ENCODE measurements at places on chromosomes 12 and 14.

- no peak for DNase-seq
Measured at GRCh38 chr12:12534166-12534866, 28.3 kb downstream of the DUSP16 start.

DNA sequence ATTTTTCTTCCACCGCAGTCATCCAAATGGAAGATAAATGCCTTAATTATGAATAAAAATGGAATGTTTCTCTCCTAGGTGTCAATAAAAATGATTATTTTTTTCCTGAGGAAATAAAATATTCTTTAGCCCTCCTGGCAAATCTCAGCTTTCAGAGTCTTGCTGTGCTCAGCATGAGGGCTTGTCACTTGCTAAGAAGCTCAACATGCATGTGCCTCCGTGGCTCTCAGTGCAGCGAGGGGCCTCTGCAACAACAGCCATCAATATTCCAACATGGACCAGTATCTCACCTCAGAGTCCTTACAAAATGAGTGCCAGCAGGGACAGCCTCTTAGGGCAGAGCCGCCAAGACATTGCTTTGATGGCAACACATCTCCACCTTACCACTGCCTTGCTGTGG lies 159.5 kb upstream of the TMPO start:
- DNase-seq: no peak

- DNase-seq: no peak
Measured at GRCh38 chr12:56931474-56931978, 2.7 kb downstream of the SDR9C7 start.

DNA sequence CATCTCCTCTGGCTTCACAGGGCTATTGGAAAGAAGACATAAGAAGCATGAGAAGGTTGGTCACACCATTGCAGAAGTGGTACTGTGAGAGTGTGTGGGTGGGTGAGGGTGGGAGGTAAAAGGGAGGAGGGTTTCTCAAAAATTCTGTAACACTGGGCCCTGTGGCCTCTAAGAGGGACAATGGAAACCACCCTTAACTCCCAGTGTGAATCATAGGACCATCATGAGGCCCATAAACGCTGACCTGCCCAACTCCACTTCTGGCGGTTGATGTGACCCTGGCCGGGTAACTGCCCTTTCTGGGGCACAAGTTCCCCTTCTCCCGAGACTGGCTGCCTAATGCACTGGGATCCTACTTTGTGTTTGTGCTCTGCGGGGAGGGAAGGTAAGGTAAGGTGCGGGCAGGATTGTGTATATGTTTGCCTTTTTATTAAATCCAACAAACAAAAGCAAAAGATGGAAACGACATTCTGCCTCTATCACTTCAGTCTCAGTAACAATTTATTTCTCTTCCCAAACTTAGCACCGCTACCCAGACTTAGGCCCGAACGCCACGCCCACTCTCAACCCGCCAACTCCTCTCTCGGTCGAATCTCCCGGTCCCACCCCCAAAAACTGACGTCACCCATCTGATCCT lies 551 bp downstream of the METTL1 start:
- DNase-seq: peak; percentile 53

GRCh38 chr14:103123634-103124500 lies 606 bp downstream of the TNFAIP2 start:
- DNase-seq: no peak

- DNase-seq: no peak
Measured at GRCh38 chr12:24135158-24135850, 185.8 kb upstream of the SOX5 start.

DNA sequence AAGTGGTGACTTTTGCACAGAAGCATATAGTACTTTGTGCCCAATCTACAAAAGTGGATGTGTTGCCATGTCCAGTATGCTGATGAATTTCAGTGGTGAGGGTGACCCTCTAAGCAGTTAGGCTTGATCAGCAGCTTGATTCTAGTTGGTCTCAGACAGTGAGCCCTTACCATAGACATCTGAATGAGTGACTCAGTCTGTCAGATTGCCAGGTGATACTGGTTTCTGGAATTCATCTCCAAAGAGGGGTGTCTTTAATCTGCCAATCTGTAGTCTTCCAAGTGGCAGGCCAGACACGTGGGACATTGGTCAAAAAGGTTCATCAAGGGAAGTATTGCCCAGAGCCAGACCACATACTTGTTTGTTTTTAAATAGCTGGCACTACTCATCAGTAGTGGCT lies 187.4 kb upstream of the SLC16A7 start:
- no peak for DNase-seq

GRCh38 chr12:2119266-2119665 lies 66.5 kb downstream of the CACNA1C start:
- DNase-seq: no peak

- DNase-seq: no peak
Measured at GRCh38 chr12:109304485-109304884, 4.6 kb downstream of the FOXN4 start.

- no peak for DNase-seq
Measured at GRCh38 chr12:130645751-130646150, 70.3 kb downstream of the RIMBP2 start.

DNA sequence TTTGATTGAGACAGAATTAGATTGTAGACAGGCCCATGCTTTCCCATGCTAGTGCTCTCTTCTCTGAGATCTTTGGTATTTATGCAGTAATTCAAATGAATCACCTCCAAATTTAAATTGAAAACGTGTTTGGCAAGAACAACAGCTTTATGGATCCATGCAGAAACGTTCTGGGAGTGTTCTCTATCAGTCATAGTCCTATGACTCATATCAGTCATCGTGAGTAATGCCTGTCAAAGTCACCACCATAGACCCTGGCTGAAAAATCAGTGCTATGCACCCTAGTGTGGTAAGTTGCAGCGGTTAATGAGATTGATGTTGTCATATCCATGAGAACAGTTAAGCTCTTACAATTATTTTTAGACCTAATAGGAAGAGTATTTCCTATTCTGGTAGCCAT lies 90.1 kb upstream of the FOXG1 start:
- no peak for DNase-seq

DNA sequence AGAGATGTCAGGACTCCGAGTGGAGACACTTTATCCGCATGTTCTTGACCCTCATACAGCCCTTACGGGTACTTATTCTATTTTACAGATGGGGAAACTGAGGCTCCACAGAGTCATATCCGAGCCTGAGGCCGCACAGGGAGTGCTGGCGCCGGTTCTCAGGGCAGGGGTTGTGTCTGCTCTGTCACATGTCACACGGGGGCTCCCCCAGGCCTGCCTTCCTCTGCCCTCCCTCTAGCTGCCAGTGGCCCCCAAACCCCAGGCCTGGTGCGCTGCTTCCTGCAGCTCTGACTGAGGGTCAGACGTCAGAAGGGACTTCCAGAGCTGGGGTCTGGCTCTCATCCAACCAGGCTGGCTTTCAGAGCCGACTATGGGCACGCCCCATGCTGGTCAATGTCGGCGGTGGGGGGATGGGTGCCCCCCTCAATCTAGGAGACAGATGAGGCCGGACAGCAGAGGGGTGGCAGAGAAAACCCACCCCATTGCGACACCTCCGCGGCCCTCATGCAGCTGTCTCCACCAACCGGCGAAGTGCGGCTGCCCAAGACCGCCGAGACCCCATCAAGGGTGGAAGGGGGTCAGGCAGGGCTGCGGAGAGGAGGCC lies 811 bp upstream of the INF2 start:
- no peak for DNase-seq

GRCh38 chr12:132018193-132018916 lies 68.6 kb downstream of the EP400 start:
- DNase-seq: no peak

DNA sequence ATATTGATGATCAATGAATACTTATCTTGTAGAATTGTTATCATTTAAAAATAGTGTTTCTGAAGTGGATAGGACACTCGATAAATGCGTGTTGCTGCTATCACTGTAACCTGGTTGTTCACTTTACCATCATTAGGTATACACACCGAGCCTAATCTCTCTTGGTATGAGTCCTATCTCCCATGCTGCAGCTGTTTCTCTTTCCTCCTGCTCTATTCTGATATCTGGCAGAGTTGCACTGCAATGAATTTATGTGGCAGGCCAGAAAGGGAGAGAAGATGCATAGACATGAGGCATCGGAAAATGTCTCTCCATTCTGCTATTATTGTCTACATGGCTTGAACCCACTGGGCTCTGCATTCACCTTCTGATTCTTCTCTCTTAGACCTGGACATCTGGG lies 26.7 kb downstream of the KCNK10 start:
- DNase-seq: no peak

DNA sequence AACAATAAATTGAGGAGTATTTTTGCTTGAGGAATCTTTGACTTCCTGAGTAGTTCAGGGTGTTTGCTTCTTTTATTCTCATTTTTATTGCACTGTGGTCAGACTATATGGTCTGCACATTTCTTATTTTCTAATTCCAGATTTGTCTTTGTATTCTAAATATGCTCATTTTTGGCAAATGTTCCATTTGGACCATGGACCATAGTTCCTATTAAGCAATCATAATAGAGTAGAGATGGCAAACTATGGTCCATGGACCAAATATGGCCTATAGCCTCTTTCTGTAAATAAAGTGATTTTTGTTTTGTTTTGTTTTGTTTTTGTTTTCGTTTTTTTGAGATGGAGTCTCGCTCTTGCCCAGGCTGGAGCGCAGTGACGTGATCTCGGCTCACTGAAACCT lies 2.1 kb downstream of the GPRC5A start:
- no peak for DNase-seq

DNA sequence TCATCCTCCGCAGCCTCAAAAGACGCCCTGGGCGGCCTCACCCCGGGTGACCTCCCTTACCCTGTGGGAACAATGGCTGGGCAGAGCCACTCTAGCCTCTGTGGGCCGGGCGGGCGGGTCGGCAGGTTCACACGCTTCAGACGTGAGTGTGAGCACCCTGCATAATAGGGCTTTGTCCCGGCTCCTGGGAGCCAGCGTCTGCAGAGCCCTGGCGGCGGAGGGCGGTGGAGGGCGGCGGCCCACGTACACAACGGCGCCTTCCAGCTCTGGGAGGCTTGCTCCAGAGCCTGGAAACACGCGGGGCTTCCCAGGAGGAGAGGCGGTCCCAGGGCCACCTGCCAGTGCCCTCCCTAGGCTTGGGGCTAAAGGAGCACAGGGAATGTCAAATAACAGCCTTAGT lies 205.6 kb downstream of the BCL11B start:
- no peak for DNase-seq

GRCh38 chr14:85601246-85601645 lies 71.3 kb downstream of the FLRT2 start:
- no peak for DNase-seq

GRCh38 chr14:104865631-104866441 lies 768 bp downstream of the CEP170B start:
- DNase-seq: no peak

DNA sequence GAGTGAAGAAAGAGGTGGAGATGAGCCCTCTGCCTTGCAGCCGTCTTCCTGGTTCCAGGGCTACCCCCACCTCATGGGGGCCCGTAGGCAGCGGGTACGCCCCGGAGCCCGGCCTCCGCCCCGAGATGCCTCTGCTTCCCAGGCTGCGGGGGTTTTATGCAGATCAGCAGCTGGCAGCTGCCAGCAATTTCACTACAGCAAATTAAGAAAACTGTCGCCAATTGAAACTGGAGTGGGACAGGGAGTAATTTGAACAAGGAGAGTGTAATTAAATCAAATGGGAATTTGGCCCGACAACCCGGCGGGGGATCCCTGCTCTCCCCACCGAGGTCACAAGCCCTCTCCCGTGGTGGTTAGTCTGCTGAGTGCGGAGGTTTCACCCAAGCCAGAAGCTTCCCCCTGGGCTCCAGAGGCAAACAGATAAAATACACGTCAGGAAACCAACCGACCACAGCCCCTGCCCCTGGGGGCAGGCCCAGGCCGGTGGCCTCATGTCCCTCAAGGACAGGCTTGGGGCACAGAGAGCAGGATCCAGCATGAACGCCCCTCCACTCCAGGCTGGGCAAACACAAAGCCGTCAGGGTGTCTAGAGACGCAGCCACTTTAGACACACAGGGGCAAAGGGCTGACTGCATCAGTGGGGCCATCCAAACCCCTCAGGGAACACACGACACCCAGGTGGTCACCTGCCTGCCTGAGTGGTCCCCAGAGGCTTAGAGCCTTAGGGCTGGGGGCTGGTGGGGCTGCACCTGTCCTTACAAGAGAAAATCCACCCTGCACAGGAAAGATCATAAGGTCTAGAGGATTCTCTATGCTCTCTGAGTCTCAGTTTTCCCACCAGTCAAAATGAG lies 53.8 kb downstream of the TESC start:
- no peak for DNase-seq

- DNase-seq: no peak
Measured at GRCh38 chr12:41019461-41019860, 168.7 kb upstream of the PDZRN4 start.

GRCh38 chr14:23641915-23642588 lies 5.9 kb downstream of the DHRS2 start:
- DNase-seq: no peak

DNA sequence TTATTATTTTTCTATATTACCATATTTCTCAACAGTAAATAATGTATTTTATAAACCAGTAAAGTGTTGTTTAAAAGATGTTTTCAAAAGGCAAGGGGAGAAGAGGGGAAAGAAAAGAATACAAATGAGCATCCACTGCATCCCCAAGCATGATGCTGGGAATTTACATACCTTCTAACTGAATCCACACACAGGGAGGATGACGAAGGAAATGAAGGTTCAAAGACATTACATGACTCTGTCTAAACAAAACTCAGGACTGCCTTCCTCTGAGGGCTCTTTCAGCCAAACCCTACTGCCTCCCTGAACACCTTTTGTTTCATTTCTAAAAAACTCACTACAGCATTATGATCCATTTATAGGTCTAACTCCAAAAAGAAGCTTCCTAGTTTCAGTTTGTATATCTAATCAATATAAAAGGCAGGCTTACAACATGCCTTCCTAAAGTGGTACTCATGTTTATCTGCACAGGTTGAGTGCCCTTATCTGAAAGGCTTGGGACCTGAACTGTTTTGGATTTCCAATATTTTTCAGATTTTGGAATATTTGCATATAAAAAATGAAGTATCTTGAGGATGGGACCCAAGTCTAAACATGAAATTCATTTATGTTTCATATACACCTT lies 30.3 kb downstream of the DICER1 start:
- DNase-seq: no peak

GRCh38 chr12:46843811-46844210 lies 18.0 kb upstream of the SLC38A4 start:
- DNase-seq: no peak

DNA sequence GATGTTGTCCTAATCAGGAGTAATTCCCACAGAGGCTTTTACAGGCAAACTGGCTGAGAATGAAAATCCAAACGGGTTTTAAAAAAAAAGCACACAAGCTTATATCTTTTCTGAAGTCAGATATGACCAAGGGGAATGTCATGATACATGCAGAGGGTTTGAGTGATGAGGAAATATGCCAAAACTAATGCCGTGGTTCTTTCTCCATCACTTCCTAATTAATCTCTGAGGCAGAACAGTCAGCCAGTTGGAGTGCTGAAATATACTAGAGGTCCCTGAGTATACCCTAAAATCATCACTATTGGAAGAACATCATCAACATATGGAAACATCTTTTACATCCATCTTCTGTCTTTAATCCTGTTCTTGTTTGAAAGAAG lies 160.8 kb upstream of the FAR2 start:
- DNase-seq: no peak

GRCh38 chr14:100669011-100669412 lies 57.7 kb upstream of the DLK1 start:
- no peak for DNase-seq

- no peak for DNase-seq
Measured at GRCh38 chr12:130617219-130617618, 98.9 kb downstream of the RIMBP2 start.

GRCh38 chr12:51307655-51308593 lies 16.1 kb downstream of the BIN2 start:
- DNase-seq: no peak

GRCh38 chr12:80269803-80270552 lies 170.6 kb downstream of the OTOGL start:
- DNase-seq: no peak

- DNase-seq: no peak
Measured at GRCh38 chr12:83434600-83434999, 747.9 kb downstream of the TMTC2 start.

Measured in esophagus squamous epithelium (tissue), 5 donors.